ENCODE measurements at places on chromosomes 6 and 20.

GRCh38 chr20:16095226-16095625, 478.0 kb downstream of the KIF16B start:
- no peak for DNase-seq

DNA sequence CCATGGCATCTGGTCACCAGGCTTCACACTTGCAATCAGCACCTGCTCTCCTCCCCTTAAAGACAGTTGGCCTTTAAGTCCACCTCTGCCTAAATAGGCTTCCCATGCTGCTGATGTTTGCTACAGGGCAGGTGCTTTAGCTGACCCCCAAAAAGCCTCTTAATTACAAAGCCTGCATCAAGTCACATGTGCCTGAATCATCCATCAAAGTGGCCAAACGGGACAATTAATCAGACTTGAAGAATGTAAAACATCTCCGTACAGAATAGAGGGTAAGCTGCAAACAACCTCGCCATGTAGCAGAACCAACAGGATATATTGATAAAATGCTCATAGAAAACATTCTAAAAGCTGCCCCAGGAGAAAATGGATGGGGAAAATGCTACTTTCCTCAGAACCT, 7.4 kb downstream of the LY86 start:
- DNase-seq: no peak

- no peak for DNase-seq
Observed at GRCh38 chr20:2338411-2339066, 42.2 kb upstream of the TGM6 start.

DNA sequence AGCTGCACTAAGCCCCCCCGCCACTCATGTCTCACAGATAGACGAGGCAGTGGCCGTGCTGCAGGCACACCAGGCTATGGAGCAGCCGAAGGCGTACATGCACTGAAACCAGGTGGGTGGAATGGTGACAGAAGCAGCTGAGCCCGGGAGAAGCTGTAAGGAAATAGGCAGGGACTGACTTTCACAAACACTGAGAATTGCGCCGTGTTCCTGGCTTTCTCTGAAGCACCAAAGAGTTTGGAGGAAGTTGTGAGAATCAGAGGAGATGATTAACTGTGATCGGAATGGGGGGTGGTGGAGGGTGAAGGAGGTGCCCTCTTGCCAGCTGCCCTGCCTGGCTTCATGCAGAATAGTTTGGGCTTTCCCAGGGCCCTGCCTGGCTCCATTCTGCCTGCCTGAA, 21.6 kb downstream of the TOMM34 start:
- DNase-seq: no peak

- no peak for DNase-seq
Observed at GRCh38 chr20:31666258-31667042, 28.7 kb downstream of the COX4I2 start.

DNA sequence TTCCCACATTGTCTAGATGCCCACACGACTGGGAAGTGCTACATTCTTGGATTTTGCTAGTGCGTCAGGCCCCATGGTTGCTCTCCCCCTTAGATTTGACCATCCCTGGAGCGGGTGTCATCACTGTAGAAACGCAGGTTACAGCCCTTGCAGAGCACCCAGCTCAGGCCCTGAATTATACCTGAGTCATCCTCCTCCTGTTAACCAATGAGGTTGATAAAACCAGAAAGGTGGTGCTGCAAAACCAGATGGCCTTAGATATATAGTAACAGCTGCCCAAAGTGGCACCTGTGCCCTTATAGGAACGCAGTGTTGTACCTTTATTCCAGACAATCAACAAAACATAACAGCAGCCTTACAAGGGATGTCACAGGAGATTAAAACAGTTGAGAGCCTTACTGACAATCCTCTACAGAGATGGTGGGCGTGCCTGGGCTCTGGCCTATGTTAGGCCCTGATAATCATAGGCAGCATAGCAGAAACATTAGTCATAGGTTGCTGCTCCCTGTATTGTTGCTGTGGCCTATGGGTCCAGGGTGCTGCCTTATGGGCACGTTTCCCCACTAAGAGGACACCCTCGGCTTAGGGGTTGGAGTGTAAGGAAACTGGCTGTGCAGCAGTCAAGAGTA, 33.6 kb upstream of the HSF2 start:
- DNase-seq: no peak

DNA sequence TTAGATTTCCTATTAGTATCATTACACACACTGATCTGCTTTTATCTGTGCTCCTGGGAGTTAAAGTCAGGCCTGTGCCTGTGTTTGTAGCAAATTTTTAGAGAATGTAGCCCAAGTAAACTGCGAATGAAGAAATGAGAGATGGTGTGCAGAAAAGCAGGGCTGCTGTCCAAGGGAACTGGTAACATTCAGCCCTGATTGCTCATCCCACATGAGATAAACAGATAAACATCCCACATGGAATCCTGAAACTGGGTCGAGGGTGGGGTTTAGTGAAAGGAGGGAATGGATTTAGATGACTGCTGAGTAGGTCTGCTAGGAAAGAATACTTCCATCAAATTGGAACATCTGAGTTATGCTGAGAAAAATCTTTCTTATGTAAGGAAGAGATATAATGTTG, 69.1 kb downstream of the GRIK2 start:
- no peak for DNase-seq

- no peak for DNase-seq
Observed at GRCh38 chr6:18186540-18187250, 31.5 kb downstream of the KDM1B start.

- no peak for DNase-seq
Observed at GRCh38 chr6:31152781-31153180, 4.8 kb downstream of the CCHCR1 start.

DNA sequence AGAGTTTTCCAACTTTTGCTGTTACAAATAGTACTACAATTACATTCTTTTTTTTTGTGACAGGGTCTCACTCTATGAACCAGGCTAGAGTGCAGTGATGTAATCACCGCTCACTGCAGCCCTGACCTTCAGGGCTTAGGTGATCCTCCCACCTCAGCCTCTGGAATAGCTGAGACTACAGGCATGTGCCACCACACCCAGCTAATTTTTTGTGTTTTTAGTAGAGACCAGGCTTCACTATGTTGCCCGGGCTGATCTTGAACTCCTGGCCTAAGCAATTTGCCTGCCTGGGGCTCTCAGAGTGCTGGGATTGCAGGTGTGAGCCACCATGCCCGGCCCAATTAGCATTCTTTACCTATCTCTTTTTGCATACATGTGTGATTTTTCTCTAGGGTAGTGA, 12.5 kb downstream of the ATRN start:
- DNase-seq: no peak

- no peak for DNase-seq
Observed at GRCh38 chr20:36153736-36154699, 522 bp upstream of the EPB41L1 start.

- no peak for DNase-seq
Observed at GRCh38 chr6:37311741-37312473, 41.9 kb upstream of the RNF8 start.

DNA sequence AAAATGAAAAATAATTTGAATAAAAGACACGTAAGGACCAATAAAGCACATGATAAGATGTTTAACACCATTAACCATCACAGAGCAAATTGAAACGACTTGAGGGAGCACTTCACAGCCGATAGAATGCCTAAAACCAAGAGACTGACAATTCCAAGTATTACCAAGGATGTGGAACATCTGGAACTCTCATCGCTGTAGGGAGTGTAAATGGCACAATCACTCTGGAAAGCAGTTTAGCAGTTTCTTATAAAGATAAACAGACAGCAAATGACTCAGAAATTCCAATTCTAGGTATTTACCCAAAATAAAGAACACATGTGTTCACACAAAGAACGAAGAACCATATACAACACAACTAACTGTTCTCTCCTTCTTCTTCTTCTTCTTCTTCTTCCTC, 8.5 kb upstream of the UBD start:
- no peak for DNase-seq

GRCh38 chr20:17896193-17896723, 72.3 kb downstream of the SNX5 start:
- no peak for DNase-seq

- DNase-seq: no peak
Observed at GRCh38 chr6:10640412-10640811, 54.0 kb downstream of the C6orf52 start.
